Left forelimb (tissue), 1 donor: ENCODE measurements at places on chromosomes 6 and 20.
A peak's percentile ranks its signal among the peaks of the same experiment; 100 is the strongest.

- DNase-seq = no peak
These were observed 267.7 kb downstream of the RNF144B start for GRCh38 chr6:18654821-18655220.

GRCh38 chr6:9028086-9028485, 592.7 kb upstream of the SLC35B3 start:
- no peak for DNase-seq

DNA sequence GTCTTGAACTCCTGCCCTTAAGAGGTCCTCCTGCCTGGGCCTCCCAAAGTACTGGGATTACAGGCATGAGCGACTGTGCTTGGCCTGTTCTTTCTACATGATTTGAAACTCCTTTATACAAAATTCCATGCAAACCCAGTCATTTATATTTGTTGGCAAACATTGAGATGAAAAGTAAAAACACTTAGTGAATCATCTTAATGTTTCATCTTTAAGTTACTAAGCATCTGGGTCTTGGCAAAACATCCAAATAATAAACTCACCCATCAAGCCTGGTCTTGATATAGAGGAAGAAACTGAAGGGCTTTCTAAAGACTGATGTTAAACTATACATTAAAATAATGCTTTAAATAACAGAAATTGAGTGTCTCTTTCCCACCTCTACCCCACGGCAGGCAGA, 95.1 kb downstream of the FUT9 start:
- no peak for DNase-seq

DNA sequence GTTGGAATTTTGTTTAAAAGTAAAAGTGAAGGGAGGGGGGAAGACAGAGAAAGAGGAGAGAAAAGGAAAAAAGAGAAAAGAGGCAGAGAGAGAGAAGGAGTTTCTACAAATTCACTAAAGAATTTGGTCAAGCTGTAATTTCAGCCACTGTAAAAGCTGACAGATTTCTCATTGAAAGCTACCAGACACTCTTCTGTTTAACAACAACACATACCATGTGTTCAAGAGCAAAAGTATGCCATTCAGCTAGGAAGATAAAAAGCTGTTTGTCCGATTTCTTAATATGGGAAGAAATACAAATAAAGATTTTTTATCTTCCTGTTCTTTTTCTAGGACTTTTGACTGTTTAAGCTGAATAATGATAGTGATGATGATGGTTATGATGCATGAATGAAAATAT, 204.8 kb upstream of the RSPO3 start:
- DNase-seq = no peak

GRCh38 chr6:15506066-15506465, 156.8 kb downstream of the DTNBP1 start:
- DNase-seq = peak; percentile 46

DNA sequence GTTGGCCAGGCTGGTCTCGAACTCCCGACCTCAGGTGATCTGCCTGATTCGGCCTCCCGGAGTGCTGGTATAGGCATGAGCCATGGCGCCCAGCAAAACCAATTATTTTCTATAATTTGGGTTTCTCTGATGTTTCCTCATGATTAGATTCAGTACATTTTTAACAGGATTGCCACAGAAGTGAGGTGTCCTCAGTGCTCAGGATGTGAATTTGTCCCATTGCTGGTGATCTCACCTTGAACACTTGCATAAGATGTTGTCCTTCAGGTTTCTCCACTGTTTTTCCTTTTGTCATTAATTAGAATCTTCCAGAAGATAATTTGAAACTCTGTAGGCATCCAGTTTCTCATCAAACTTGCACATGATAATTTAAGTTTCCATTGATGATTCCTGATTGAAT, 45.4 kb upstream of the RPL7L1 start:
- DNase-seq = no peak

- no peak for DNase-seq
These were observed 3.8 kb downstream of the COL21A1 start for GRCh38 chr6:56243518-56244070.

GRCh38 chr6:32689531-32690501, 23.4 kb upstream of the HLA-DQB1 start:
- DNase-seq = no peak

DNA sequence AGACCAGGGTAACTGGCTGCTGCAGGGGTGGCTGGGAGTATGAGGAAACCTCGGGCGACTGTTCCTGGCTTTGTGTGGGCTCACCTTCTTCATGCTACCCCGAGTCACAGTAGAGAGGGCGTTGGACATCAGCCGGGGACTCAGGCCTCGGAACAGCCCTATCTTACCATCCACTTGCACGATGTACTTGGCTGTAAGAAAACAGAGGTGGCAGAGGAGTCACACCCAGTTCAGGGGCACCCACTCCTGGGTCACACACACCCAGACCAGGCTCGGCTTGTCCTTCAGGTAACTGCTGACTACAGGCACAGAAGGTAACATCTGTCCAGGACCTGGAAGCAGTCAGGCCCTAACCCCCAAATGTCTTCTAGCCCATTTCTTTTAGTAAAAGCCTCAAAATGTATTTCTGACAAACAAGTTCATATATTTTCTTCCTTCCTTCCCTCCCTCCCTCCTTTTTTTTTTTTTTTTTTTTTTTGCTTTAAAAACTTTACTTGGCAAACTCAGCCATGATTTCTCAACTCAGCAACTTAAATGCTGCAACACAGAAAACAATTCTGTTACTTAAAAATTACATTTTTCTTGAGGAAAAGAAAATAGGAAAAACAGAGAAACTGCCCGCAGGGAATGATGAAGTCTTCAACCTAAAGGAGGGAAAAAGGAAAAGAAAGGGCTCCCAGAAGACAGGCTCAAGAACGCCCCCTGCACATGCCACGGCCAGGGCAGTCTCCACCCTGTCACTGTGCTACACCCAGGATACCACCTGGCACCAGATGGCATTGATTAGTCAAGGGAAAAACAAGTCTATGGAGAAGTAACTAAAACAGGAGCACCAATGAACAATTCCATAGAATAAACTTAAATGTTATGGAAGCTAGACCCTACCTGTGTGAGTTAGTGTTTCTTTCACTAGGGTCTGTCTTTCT, 7.3 kb downstream of the MTCH1 start:
- DNase-seq = no peak
